ENCODE measurements at places on chromosomes 5 and 9.

DNA sequence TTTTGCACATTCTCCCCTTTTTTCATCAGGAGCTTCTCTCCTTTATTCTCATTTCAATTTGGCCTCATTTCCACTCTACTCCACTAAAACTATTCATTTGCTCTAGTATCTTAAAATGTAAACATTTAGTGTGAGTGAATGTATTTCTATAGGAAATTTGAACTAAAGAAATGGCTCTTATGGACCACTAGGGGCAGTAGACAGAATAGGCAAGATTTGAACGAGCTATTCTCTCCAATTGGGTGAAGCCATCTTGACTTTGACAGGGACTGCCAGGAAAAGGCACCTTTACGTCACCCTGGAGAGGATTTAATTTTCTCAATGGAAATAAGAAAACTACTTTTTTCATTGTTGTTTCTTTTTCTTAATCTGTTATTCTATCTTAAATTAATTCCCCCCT lies 666.3 kb downstream of the DNAH5 start:
- DNase-seq = no peak

DNA sequence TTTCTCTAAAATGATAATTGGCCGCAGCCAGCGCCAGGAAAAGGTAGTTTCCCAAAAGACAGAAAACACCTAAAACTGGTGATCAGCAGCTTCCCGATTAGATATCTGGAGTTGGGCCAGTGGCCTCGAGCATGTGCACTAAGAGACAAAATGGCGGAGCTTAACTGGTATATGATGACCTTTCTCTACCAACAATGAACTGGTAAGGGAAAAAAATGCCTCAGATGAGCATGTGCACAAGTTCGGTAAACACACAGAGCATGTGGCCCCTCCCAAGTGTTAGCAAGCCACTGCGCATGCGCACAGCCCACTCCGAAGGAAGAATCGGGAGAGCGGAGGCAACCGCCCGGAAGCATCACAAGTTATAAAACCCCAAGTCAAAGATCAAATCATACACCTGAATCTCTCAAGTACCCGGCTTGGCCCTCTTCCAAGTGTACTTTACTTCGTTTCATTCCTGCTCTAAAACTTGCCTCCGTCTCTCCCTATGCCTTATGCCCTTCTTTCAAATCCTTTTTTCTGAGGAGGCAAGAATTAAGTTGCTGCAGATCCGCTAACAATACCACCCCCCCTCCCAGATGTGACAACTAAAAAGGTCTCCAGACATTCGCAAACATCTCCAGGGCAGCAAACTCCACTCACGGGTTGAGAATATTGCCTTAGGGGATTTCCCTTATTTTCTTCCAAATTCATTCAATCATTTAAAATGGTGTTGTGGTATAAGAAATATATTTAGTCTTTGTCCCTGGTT lies 15.0 kb upstream of the PTBP3 start:
- peak; percentile 71 for DNase-seq

DNA sequence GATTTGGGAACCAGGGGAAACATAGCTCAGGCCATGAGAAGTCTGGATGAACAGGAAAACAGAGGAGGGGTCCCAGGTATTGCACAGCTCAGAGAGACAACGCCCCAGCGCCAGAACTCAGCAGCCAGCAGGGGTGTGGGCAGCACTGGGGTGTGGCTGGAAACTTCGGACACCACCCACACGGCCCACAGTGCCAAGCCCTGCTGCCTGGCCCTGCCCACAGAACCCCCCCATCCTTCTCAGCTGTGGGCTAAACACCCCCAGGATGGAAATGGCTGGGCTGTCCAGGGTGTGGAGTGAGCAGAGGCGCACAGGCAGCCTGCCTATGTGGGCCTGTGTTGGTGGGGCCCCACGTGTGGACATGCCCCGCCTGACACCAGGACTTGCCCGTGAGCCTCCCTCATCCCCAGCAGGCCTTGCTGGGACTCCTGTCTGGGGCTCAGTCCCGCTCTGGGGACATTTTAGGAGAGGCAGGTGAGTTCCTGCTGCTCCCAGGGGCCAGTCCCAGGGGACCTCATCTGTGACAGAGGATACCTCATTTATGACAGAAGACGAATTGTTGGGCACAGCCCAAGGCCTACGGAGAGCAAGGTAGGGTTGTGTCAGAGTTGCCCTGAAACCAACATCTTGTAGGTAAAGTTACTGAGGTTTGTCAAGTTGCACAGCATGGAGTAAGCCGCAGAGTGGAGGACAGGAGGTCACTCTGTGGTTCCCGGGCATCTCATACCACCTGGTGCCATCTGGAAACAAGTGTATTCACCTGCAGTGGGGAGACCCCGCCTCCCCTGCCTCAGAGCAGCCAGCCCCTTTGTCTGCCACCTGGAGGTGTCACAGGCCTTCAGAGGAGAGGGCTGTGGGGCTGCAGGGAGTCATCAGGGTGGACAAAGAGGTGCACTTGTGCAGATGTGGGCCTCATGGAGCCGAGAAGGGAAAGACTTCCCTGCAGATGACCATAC lies 183.2 kb downstream of the AUH start:
- DNase-seq = no peak

DNA sequence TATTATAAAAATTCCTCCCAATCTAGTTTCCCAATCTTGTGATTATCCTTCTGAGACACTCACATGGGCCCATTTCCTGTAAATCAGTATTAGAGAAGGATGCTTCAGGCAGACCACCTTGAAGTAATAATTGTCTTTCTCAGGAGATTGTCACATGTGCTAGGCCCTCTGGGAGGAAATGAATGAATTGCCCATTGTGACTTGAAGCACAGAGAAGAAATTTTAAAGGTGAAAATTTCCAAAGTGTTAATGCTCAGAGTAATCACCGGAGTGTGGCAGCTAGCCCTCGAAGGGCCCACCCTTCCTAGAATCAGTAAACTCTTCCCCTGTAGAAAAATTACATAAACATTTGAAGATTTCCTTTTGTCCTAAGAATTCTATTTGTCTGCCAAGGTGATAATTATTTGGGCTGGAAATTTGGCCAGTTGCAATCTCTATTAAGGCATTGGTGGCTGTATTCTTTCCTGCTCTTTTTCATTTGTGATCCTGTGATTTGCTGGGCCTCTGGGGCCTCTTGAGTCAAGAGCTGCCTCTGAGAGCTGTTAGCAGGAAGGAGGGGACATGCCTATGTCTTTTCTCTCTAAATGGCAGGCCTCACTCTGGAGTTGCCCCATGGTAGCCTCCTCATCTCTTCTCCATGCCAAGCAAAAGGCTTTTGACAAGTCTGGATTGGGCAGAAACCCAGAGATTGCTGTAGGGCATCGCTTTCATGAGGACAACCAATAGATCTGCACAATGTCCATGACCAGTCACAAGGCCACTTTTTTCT lies 371.5 kb upstream of the ACTBL2 start:
- DNase-seq = no peak

GRCh38 chr5:78269088-78269703 lies 25.3 kb downstream of the AP3B1 start:
- DNase-seq = peak; percentile 15

- DNase-seq = no peak
These were observed 22.3 kb downstream of the OR2V1 start for GRCh38 chr5:181108578-181109165.

DNA sequence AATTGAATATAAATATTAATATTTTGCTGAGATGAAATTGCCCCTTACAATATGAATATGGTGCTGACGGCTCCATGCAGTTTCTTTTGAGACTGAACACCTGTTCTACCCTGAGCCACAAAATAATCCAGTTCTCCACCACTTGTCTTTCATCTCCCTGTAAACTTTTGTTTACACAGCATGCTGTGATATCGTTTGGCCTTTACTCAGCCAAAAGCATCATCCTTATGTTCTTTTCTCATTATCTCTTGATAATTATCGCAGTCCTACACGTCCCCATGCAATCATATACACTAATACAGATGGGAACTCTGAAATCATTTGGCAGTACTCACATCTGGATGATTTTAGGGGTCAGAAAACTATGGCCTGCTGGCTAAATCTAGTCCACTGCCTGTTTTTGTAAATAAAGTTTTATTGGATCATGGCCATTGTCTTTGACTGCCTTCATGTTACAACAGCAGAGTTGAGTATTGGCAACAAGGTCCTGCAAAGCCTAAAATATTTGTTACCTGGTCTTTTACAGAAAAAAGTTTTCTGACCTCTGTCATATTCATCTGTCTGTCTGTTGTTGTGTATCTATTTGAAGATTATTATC lies 53.3 kb downstream of the AOPEP start:
- DNase-seq = no peak

All from fibroblast of lung (primary cell).